ENCODE measurements at places on chromosomes 5 and 9.

- DNase-seq, result no peak
Measured at GRCh38 chr9:32543047-32543446, 9.1 kb upstream of the SMIM27 start.

- DNase-seq, result no peak
Measured at GRCh38 chr5:139335811-139336210, 5.8 kb upstream of the PAIP2 start.

GRCh38 chr9:37197158-37198038 lies 77.0 kb downstream of the ZCCHC7 start:
- no peak for DNase-seq

- DNase-seq, result no peak
Measured at GRCh38 chr9:100105861-100106260, 6.8 kb downstream of the INVS start.

GRCh38 chr9:3586066-3586465 lies 60.3 kb upstream of the RFX3 start:
- no peak for DNase-seq

GRCh38 chr5:56480078-56480704 lies 247.1 kb upstream of the ANKRD55 start:
- DNase-seq, result no peak

GRCh38 chr9:124779368-124780059 lies 2.6 kb downstream of the OLFML2A start:
- DNase-seq, result peak; percentile 62

- DNase-seq, result no peak
Measured at GRCh38 chr5:159456722-159457465, 126.6 kb upstream of the IL12B start.

DNA sequence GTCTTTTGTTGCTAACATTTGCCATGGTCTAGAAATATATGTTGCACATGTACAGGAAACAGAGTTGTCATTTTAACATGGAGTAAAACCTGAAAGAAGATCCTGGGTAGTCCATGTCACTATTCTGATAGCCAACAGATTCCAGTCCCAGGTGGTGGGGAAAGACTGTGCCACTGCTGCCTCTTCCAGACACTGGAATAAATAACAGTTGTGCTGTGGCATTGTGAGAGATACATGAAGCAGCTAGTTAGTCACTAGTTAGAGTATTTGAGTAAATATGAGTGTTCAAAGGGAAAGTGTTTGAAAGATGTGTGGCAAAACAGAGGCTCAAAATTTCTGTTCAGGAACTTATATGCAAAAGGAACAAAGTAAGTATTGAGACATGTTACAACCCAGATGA lies 1408.3 kb downstream of the EFNA5 start:
- no peak for DNase-seq

GRCh38 chr5:126837906-126838539 lies 61.1 kb downstream of the LMNB1 start:
- DNase-seq, result no peak

GRCh38 chr9:35002623-35003022 lies 13.1 kb downstream of the DNAJB5 start:
- no peak for DNase-seq

Measured in keratinocyte (primary cell).